ENCODE measurements at places on chromosomes 7 and 10. TPM values are rescaled to one million over a fixed set of nuclear protein-coding genes. Genes with fewer than 3 reads are reported as not detected.

AMPH gene
- 7.8 TPM for total RNA-seq

PIP gene
- total RNA-seq: not detected

DOCK1 gene
- total RNA-seq: 86.0 TPM

ADAM12 gene
- 28.8 TPM for total RNA-seq

Measured in smooth muscle cell of trachea (primary cell).